ENCODE measurements at places on chromosomes 13 and 19.

DNA sequence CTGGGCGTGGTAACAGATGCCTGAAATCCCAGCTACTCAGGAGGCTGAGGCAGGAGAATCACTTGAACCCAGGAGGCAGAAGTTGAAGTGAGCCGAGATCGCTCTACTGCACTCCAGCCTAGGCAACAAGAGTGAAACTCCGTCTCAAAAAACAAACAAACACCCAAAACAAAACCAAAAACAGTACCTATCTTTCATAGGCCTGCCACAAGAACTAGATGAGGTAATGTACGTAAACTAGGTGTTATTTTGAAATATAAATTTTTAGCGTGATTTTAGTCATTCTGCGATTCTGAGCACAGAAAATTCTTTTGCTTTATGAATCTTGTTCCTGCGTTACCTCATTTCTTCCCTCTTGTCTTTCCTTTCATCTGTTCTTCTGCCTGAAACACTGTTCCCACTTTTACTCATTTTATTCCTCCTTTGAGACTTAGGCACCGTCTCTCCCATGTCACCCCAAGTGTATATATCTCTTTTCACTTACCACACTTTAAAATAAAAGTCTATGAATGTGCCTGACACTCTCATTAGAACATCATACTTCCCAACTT lies 238.2 kb upstream of the HTR2A start:
- no peak for DNase-seq

- no peak for DNase-seq
These were observed 24.3 kb downstream of the AMER2 start for GRCh38 chr13:25147638-25148401.

- no peak for DNase-seq
These were observed 28.5 kb downstream of the VAV1 start for GRCh38 chr19:6800991-6801484.

DNA sequence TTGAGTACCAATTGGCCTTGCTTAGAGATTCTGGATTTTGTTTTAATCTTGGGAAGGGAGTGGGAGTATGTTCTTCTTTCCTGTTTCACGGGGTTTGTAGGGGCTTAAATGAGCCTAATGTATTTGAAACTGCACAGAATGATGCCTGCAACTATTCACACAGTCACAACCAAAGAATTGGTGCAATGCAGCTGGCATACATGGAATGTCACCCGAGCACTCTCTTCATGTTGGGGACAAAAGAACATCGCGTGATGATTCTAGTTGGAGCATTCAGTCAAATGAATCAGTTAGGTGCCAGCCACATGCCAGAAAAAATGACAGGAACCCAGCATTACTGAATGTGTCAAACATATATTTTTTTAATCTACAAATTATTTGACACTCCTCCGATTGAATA lies 22.1 kb downstream of the STARD13 start:
- DNase-seq, result no peak

DNA sequence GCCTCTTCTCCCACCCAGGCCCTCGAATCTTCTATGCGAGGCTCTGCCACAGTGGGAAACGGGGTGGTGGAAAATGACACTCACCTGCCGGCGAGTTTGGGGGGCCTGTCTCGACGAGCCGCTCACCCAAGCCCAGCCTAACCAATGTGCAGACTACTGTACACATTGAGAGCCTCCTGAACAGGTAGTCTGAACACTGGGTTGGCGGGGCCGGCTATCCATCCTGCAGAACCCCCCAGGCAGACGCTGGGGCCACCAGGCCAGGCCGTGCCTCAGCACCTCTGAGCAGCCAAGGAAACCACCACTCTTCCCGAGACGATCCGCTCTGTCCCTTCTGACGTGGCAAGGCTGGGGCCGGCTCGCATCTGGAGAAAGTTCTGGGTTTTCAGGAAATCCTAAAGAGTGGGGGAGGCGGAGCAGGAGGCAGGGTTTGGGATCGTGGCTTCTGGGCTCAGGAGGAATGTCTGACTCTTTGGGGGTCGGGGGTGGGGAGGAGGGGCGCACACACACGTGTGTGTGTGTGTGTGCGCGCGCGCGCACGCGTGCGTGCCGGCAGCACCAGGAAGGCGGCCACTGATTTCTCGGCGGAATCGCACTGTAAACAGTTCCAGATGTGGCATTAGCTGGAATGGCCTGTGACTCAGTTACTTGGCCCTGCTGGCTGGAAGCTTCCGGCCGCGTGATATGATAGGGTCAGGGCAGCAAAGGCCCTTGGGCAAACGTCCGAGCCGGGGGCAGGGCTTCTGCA lies 18.5 kb downstream of the TMED1 start:
- DNase-seq, result no peak

DNA sequence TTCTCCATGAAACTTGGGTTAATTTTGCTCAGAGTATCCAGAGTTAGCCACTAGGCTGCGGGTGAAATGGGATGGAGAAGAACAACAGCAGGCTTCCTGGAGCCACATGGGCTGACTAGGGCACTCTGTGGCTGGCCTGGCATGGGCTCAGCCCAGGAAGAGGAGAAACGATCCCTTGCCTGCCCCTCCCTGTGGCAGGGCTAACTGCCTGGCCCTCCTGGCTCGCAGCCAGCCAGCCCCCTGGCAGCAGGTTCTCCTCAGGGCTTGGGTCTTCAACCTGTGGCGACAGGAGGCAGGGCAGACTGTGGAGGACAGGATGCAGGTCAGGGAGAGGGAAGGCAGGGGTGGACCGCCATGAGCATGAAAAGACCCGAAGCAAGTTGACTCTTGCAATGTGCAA lies 78.7 kb upstream of the GPR183 start:
- DNase-seq, result no peak

GRCh38 chr19:6417713-6418561 lies 6.7 kb downstream of the KHSRP start:
- DNase-seq, result no peak

DNA sequence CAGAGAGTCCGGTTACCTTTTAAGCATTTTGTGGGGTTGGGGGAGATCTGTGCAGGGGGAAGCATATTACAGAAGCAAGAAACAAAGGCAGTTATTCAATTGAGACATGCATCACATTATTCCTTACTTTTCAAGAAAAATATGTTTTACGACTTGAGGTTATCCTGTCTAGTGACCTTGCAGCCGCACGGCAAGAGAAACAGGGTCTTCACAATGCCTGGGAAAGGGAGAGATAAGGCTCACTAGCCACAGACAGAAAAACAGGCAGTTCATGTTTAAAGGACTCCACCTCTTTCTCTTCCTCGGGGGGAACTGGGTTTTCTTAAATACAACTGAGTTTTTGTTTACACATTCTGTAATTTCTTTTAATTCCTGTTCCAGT lies 536 bp upstream of the NCR1 start:
- DNase-seq, result no peak

DNA sequence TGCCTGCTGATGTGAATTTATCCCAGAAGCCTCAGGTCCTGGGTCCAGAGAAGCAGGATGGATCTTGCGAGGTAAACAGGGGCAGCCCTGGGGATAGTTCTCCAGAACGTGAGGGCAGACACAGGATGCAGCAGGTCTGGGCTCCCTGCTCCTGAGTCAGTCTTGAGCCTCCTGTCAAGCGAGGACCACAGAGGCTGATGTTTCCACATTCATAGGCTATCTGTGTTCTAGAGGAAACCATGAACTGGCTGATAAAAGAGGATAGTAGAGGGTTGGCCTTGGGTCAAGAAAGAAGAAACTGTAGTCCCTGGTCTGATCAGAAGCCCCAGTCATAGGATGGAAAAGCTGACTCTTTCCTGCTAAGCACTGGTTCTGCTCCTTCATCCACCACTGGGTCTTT lies 2.2 kb downstream of the ZNF175 start:
- DNase-seq, result no peak

GRCh38 chr19:49746206-49746958 lies 16.7 kb downstream of the TSKS start:
- no peak for DNase-seq

- DNase-seq, result no peak
These were observed 7.0 kb upstream of the WBP4 start for GRCh38 chr13:41054212-41054877.

DNA sequence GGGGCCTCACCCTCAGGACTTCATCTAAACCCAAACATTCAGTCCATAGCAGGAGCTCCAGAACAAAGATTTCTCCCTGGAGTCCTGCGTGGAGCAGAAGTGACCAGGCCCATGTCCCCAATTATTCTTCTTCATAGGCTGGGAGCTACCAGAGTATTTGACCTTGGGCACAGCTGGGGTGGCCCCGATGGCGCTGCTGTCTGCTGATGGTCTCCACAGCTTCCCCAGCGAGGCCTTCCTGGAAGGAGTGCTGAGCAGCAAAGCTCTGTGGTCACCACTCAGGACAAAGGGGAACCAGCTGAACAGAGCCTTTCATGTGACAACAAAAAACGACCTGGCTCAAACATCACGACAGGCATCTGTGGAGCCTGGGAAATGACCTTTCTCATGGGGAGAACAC lies 62.7 kb upstream of the ARGLU1 start:
- no peak for DNase-seq

GRCh38 chr19:11382898-11383705 lies 1.0 kb downstream of the EPOR start:
- no peak for DNase-seq

- DNase-seq, result no peak
These were observed 5.3 kb downstream of the PRR36 start for GRCh38 chr19:7868671-7869452.

DNA sequence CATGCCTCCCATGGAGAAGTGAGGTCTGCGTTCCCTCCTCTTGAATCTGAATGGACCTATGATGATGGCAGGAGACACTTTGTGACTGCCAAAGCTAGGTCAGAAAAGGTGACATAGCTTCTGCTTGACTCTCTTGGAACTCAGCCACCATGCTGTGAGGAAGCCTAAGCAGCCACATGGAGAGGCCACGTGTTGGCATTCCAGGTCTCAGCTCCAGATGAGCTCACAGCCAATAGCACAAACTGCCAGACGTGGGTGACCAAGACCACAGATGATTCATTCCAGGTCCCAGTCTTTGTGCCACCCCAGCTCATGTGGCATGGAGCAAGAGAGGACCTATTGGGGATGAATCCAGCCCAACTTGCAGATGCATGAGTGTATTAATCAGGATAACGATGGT lies 8.7 kb upstream of the GGACT start:
- DNase-seq, result no peak

GRCh38 chr19:8054169-8054568 lies 1.6 kb downstream of the CCL25 start:
- DNase-seq, result no peak

DNA sequence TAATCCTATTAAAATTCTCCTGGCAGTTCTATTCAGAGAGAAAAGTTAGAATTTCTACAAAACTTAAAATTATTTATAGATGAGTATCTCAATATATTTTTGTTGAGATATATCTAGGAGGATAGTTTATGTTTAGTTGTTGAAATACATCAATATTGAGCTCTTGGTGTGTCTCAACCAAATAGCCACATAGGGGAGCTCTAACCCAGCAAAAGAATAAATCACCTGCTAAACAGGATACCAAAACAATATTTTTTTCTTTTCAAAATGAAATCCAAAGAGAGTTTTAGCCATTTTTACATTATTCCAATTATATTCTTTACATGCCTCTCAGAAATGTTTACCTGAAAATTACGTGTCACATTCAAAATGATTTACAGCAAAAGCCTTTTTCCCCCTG lies 954.7 kb downstream of the SLITRK6 start:
- no peak for DNase-seq

GRCh38 chr19:49814010-49814409 lies 918 bp upstream of the FUZ start:
- DNase-seq, result no peak

- DNase-seq, result no peak
These were observed 30.3 kb downstream of the ADPRHL1 start for GRCh38 chr13:113422807-113423519.

DNA sequence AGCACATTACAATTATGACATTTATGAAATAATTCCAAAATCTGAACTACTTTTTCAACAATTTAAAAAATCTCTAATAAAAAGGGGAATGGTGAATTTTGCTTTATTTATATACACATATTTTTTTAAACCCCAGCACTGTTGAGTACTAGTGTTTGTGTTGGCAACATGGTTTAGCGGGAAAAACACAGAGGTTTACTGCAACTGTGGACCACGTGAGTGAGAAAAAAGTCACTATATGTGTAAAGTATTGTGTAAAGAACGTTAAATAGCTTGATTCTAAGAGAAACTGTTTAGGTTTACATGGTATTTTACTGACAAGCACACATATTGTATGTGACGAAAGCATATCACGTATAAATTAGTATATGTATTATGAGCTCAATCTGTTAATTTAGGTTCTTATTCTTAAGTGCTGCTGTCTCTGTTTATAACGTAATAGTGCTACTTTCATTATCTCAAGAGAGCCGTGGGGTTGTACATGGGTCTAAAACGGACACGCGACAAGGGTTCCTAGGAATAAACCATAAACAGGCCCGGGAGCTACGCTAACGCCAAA lies 617 bp downstream of the SKA3 start:
- no peak for DNase-seq

GRCh38 chr13:82305588-82305987 lies 1576.7 kb downstream of the SLITRK1 start:
- DNase-seq, result no peak

DNA sequence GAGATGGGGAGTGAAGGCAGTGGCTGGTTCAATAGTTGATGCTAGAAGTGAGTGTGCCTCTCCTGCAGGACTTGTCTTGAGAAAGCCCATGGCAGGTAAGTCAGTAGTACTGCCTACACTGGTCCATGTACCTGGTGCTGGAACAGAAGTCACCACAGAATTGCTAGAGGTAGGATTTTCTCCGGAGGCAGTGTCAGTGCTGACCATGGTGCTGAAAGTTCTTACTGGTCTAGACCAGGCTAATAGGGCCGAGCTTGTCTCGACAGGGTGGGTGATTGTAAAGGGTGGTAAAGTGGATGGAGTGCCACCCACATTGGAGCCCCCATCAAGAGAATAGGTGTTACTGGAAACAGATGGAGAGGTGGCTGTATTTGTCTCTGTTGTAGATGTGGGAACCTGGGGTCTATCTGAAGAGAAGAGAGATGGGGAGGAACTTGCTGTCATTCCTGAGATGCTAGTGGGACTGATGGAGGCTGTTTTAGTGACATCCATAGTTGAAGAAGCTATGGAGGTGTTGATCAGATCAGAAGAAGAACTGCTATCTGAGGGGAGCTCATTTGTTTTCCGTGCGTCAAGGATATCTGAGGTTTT lies 36.6 kb downstream of the MUC16 start:
- DNase-seq, result no peak

DNA sequence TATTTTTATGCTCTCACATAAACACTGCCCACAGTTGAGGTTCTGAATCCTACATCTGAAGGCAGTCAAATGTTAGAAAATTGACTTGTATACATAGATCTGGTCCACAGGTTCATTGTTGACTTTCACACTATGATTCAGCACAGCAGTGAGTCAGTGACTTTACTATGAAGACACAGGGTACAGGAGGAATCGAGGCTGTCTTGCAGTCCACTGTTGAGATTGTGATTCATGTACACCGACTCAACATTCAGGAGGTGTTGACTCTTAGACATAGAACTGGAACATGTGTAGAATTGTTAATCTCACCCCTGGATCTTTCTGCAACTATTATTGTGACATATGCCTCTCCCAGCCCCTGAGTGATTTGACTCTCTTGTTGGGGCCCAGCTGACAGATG lies 74.3 kb upstream of the ZNF43 start:
- DNase-seq, result no peak

DNA sequence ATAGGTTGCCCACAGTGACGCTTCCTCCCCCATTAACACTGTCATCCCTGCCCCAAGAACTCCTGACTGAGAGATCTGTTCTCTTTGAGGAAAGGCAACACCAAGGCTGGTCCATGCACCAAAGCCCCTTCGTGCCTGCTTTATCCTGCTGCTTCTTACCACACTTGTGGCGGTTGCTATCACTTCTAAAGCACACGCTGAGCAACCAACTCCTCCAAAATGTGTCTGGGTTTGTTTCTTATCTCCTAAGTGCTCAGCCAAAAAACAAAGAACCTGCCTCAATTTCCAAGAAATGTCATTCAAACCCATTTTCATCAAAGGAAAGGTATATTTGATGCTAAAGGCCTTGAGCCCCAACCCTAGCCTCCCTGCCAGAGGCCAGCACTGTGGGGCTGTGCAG lies 14.6 kb downstream of the ATP7B start:
- DNase-seq, result no peak

Measured in esophagus muscularis mucosa (tissue), 4 donors.